ENCODE measurements at places on chromosomes 12 and 14.

DNA sequence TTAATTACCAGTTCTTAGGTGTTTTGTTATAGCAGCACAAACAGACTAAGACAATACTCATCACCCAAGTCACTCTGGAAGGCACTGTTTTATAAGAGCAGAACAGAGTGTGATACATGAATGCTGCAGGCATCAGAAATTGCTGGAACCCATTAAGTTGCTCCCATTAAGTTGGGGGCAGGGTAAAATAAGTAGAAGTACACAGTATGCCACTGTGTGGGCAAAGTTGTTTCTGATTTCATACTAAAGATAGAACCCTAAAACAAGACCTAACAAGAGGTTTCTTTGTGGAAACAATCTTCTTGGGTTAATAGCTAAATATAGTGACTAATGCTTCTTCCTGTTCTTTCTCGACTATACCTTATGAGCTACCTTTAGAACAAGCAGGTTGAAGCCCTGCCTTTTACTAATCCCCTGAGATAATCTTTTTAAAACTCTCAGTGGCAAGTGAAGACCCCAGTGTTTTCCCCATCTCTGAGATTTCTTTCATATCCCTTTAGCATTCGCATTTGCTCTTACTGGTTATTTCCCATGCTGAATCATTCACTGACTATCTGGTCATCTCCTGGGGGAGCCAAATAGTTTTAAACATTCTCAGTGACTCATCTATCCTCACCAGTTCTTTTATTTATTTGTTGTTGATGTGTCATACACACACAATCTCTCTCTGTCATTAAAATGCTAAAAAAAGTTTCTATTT, 52.3 kb downstream of the SOCS2 start:
- DNase-seq = peak; percentile 96

GRCh38 chr12:89166121-89166520, 186.2 kb downstream of the DUSP6 start:
- DNase-seq = no peak

DNA sequence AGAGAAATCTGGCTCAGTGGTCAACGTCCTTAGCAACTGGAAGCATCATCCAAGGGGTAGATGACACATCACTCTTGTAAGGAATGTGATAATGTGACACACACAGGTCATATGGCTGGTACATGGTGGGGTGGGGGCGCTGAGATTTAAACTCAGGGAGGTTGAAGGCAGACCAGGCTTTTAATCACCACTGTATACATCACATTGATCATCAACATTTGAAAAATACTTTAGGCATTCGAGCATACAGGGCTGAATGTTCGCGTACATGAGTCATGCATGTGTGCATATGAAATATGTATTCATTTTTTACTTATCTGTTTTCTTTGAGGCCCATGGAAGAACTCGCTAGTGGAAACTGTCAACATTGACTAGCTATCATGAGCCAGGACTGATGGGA, 976.4 kb downstream of the VRK1 start:
- no peak for DNase-seq

- DNase-seq = no peak
Measured at GRCh38 chr12:62998454-62998853, 63.5 kb upstream of the PPM1H start.

GRCh38 chr12:29223426-29223825, 74.3 kb downstream of the FAR2 start:
- DNase-seq = no peak

- no peak for DNase-seq
Measured at GRCh38 chr14:103057028-103057371, 349 bp downstream of the CDC42BPB start.

- DNase-seq = peak; percentile 31
Measured at GRCh38 chr14:81169711-81170103, 51.1 kb downstream of the GTF2A1 start.

DNA sequence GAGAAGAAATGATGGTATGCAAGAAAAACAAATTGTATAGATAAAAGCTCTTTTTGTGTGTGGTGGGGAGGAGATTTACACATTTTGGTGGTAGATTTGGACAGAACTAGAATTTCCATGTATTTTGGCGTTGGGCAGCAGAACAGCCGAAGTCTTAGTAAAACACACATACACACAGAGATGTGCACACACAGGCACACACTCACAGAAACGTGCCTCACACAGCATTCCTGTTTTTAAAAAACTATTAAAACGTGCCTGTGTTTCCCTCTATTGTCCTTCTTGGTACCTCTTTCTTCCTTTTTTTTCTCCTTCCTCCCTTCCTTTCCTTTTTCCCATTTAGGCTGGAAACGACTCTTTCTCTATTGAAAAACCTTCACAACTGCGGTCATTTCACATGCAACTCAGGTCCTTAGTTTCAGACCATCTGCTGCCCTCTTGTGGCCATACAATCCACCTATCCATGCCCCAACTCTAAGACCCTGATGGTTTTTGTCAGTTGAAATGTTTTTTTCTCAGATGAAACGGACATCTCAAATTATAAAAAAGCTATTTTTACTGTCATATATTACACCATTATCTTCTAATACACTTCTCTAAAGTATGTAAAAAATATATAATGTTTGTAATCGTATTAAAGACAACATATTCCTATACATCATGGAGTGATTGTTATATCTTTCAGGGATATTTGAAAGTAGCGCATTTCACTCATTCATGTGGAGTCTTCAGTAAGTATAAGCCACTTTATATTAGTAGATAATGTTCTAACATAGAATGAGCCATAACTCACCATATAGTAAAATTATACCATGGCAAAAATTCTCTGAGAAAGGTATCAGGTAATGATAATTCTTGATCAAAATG, 386.7 kb upstream of the NOVA1 start:
- DNase-seq = peak; percentile 3

- peak; percentile 83 for DNase-seq
Measured at GRCh38 chr14:99752486-99753121, 40.6 kb upstream of the EML1 start.

- peak; percentile 60 for DNase-seq
Measured at GRCh38 chr14:58428118-58428683, 682 bp downstream of the KIAA0586 start.

GRCh38 chr12:53078425-53079225, 565 bp downstream of the SPRYD3 start:
- DNase-seq = no peak

DNA sequence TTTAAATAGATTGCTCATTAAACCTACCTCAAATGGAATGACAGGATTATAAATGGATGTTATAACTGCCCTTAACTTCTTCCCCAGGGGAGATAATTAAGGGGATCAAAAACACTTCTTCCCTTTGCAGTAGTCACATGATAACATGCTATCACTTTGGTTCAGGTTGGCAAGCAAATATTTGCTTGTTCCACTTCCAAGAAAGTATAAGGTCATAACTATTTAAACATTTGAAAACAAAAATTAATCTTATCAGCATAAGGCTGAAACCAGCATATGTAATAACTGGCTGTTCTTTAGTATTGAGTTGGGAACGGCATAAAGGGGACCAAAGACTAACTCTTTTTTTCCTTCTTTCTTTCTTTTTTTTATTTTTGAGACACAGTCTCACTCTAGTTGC, 2.4 kb upstream of the LYZ start:
- DNase-seq = no peak

GRCh38 chr14:43362586-43362985, 1144.5 kb downstream of the FSCB start:
- no peak for DNase-seq

DNA sequence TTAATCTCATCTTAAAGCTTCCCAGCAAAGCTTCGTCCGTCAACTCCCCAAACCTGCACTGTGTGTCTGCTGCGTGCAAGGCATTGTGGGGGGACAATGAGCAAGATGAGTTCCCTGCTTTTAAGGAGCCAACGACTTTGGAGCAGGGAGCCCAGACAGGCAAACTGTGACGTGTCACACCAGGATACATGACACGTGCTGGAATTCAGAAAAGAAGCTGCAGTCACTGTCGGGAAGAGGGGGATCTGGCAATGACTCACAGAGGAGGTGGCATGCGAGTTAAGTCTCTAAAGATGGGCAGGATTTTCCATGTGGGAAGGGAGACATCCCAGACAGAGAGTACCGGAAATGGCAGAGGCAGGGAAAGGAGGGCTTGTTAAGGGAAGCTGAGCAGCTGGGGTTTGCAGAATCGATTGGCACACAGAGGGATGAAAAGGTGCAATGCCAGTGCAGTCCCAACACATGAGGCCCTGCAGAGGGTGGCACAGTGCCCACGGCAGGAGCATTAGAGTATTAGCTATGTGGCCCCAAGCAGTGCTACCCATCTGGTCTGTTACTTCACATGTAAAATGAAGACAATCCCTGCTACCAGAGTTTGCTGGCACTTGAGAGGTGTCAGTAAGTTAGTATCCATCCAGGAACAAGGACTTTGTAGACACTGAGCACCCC, 52.9 kb downstream of the SETD3 start:
- DNase-seq = peak; percentile 92

DNA sequence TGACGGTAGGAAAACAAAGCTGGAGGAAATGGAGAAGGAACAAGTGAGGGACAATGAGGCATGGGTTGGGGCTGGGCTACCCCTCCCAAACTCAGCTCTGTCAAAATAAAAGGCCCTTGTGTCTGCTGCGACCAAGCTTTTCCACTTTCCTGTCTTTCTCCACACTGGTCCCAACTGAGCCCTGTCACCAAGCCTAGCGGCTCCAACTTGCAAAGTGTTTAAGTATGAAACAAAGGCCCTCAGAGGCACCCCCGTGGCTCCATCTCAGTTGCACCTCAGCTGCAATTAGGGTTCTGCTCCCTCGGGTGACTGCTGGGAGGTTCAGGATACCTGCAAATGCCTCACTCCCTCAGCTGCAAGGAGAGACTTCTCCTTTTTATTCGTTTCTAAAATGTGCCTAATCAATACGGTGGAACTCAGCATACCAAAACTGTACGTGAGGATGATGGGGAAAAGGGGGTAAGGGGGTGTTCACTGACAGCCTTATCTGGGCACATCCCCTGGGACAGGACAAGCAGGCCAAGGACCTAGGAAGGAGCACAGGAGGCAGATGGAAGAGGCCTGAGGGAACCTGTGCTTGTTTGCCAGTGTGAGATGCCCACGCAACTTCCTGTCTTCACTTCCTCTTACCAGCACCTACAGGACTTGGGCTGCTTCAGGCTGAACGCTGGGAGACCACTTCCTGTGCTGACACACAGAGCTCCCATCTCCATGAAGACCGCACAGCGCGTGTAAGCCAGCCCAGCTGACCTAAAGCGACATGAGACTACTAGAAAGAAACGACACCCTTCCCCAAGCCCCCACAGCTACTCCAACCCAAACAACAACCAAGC, 8.9 kb downstream of the VAMP1 start:
- DNase-seq = peak; percentile 34

- no peak for DNase-seq
Measured at GRCh38 chr14:37453985-37454384, 141.1 kb downstream of the FOXA1 start.

DNA sequence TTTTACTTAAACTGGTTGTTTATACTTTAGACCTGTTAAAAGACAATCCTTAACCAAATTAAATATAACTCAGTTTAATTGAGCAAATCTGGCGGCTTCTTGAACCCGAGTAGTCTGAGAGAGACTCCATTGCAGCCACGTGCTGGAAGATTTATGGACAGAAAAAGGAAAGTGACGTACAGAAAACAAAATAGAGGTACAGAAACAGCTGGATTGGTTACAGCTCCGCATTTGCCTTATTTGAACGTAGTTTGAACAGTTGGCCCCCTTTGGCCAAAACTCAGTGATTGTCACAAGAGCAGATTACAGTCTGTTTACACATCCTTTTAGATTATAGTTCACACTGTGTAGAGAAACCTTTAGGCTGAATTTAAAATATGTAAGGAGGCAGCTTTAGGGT, 155.9 kb downstream of the RAD51B start:
- DNase-seq = no peak

- DNase-seq = peak; percentile 31
Measured at GRCh38 chr12:67676624-67677023, 28.1 kb downstream of the DYRK2 start.

- no peak for DNase-seq
Measured at GRCh38 chr14:98085751-98086150, 1186.2 kb downstream of the BCL11B start.

GRCh38 chr12:5616854-5617253, 184.9 kb downstream of the NTF3 start:
- no peak for DNase-seq

DNA sequence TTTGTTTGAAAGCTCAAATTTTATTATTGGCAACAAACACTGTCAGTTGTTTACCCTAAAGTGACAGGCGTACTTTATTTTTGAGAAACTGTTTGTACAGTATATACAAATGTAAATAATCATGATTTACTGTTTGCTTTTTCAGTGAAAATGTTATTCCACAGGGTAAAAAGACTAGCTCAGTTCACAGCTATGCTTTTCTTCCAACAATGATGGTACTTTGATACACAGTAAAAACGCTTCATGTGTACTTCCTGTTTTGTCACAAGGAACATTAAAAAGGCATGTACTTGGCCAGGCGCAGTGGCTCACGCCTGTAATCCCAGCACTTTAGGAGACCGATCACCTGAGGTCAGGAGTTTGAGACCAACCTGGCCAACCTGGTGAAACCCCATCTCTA, 53.7 kb downstream of the MON2 start:
- DNase-seq = no peak

DNA sequence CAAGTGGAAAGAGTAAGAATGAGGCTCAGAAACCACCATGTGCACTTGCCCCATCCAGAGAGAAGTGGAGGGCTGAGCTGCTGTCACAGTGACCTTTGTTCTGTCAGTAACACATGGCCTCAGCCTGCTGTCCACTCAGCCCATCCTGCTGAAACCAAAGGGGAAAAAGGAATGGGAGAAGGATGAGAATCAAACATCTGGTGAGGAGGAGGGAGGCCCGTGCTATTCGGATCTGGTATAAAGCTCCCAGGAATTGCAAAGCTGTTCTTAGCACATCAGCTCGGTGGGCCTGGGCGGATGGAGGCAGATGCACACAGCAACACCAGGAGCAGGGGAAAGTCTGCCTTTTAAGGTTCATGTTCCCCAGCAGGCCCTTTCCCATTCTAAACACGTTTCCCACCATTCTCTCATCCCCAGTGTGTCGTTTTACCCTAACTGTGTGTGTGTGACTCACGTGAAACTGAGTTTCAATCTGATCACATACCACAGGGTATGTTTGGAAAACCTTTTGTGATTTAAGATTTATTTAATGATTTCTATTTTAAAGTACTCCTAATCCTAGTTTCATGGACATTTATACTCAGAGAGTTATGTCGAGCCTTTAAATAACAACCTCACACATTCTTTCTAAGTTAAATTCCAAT, 36.8 kb downstream of the RTRAF start:
- DNase-seq = peak; percentile 31

- no peak for DNase-seq
Measured at GRCh38 chr12:30706476-30706875, 10.8 kb upstream of the IPO8 start.

Measured in EL (cell line).